ENCODE measurements at places on chromosomes 12 and 14. TPM values are rescaled to one million over a fixed set of nuclear protein-coding genes. Genes with fewer than 3 reads are reported as not detected.

The RND1 gene
- total RNA-seq, result 1.8 TPM

The SMAGP gene
- total RNA-seq, result not detected

The EXOC3L4 gene
- total RNA-seq, result 0.81 TPM

The MYH6 gene
- total RNA-seq, result not detected

The LHX5 gene
- 3.1 TPM for total RNA-seq

The SLC39A2 gene
- total RNA-seq, result not detected

All from glutamatergic neuron (in vitro differentiated cells).